ENCODE measurements at places on chromosomes 4 and X.
A peak's percentile ranks its signal among the peaks of the same experiment; 100 is the strongest.

GRCh38 chrX:57135287-57135686 lies 1.9 kb downstream of the SPIN2A start:
- no peak for DNase-seq

DNA sequence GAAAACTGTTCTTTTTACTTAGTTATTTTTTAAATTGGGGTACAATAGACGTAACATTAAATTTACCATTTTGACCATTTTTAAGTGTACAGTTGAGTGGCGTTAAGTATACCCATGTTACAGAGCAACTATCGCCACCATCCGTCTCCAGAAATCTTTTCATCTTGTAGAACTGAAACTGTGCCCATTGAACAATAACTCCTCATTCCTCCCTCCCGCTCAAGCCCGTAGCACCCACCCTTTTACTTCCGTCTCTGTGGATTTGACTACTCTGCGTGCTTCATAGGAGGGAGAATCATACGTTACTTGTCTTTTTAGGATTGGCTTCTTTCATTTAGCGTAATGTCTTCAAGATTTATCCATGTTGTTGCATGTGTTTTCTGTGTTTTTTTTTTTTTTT lies 55.3 kb downstream of the TMEM131L start:
- peak; percentile 18 for DNase-seq

DNA sequence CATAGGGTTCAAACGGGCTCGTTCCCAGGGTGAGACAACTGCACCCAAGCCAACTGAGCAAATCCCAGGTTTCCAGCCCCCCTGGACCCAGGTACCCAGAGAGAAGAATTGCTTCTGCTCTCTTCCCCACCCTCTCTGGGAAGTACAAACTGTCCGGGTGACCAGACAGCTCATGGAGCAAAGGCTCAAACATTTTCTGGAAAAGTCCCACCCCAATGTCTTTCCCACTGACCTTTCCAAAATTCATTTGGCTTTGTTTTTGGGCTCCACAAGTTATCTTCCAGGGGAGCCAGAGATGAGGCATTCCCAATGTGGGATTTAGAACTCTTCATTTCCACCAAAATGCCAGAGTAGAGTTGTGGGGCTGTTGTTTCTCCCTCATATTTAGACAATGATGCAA lies 80.2 kb upstream of the PLAC1 start:
- DNase-seq: no peak

GRCh38 chrX:134633832-134634231 lies 24.4 kb downstream of the PLAC1 start:
- DNase-seq: no peak

- DNase-seq: no peak
Measured at GRCh38 chr4:7546809-7547367, 112.2 kb upstream of the PSAPL1 start.

DNA sequence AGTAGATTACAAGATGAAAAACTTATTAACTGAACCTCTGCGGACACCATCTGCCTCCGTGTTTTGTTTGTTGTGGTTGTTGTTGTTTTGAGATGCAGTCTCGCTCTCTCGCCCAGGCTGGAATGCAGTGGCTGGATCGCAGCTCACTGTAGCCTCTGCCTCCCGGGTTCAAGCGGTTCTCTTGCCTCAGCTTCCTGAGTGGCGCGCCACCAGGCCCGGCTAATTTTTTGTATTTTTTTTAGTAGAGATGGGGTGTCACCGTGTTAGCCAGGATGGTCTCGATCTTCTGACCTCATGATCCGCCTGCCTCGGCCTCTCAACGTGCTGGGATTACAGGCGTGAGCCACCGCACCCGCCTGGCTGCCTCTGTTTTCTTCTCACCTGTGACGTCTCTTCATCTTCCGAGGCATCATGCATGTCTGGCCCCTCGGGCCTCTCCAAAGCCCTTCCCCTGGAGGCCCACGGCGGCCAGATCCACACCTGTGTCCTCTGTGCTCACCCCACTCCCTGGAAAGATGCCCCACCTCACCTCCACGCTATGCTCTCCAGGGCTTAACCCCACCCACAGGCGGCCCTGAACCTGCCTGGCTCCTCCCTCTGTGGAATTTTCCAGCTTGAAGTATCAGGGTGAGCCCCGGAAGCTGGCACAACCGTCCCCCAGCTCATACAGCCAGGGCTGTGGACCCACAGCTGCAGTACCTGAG lies 77.0 kb upstream of the MXD4 start:
- DNase-seq: no peak

GRCh38 chrX:68807818-68808217 lies 21.0 kb upstream of the EFNB1 start:
- no peak for DNase-seq

DNA sequence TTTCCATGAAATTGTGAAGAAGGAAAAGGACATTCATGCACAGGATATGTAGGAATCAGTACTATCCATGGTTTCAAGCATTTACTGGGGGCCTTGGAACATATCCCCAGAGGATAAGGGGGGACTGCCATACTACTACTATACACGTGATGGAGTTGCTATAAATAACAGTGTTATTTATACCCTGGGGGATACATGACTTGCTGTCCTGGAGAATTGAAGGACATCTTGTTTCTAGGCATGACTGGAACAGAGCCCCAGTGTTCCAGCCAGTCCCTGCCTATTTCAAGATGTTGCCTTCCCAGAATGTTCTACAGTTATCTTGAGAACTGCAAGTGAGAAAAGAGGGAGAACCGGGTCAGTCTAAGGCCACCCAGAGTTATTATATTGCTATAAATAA lies 39.6 kb upstream of the ZNF81 start:
- DNase-seq: no peak

- no peak for DNase-seq
Measured at GRCh38 chr4:2416564-2417225, 1.8 kb downstream of the ZFYVE28 start.

DNA sequence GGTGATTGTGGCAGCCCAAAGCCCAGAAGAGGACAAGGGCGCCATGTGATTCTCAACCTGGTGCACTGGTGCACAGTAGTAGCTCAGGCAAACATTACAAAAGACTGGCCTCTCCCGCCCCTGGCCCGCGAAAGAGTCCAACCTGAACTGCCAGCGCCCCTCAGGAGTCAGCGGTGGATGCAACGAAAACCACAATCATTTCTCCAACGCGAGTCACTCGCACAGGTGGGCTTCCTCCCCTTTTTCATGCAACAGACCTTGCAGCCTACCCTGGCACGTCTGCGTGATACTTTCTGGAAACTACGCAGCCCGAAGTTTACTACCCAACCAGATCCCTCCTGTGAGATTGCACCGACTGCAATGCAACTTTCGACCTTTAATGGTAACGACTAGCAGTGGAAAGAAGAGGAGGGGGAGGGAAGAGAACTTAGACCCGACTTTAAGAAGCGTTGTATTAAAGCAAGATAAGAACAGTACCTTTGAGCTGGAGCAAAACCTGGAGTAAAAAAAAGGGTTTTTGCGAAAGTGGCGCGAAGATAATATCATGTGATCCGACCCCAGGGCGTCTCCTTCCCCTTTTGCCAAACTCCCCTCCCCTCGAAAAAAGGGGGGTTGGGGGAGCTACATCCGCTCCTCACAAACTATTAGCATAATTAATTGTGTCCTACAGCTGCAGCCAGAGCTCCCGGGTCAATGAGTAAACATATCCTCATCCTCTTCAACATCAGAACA lies 63.3 kb upstream of the CCDC160 start:
- no peak for DNase-seq

GRCh38 chrX:79592259-79592658 lies 225.1 kb upstream of the ITM2A start:
- no peak for DNase-seq

DNA sequence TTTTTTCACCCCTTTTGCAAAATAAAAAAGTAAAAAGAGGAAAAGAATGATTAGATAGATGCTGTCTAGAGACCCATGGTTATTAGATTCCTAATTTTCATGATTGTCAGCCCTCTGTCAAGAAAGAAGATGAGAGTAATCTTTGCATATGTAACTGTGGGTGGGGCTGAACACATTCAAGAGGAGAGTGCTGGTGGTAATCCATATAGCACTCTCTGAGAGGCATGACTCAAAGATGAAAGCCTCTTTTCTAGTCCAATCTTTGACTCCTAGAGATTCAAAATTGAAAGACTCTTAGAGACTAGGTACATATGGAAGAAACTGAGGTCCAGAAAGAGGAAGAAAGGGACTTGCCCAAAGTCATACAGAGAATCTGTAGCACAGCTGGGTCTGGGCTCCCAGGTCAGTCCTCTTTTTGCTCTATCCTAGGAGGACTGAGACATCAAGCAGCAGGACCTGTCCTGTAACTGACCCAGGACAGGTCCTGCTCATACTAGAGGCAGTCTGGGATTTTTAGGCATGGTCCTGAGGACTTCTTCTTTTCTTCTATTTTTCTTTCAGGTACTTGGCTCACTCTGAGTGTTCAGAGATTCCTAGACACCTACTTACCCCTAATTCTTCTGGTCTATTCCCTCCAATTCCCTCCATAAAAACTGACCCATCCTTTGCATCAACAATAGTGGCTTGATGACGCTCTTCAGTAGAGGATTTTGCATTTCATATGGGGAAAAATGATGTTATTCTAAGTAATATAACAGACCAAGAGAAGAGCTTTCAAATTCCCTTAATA lies 23.8 kb downstream of the VSIG4 start:
- DNase-seq: no peak

DNA sequence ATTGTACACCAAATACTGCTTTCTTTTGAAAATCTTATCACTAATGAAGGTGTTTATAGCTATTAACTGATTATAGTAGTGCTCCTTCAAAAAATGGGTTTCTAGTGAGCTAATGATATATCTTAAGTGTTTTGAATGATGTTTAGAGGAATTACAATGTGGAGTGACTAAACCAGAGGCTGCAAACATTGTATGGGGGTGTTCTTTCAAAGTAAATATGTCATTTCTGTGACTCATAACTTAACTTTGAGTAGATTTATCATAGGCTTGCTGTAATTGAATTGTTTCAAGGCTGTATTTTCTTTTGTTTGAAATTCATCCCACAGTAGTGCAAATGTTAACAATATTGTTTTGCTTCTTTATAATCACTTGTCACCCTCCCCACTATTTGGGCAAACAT lies 141.6 kb downstream of the IL1RAPL2 start:
- no peak for DNase-seq
